MCF 10A (cell line): ENCODE measurements at places on chromosomes 3 and 15. TPM values are rescaled to one million over a fixed set of nuclear protein-coding genes. Genes with fewer than 3 reads are reported as not detected.

The NR2E3 gene
- 0.49 and 0.56 TPM in 2 replicates for total RNA-seq

The SPINT1 gene
- 57.9 and 68.6 TPM in 2 replicates for total RNA-seq

The TMC3 gene
- total RNA-seq, result not detected in 2 replicates

The FBXL22 gene
- total RNA-seq, result 0.39 and 0.58 TPM in 2 replicates

The PLA1A gene
- not detected in 2 replicates for total RNA-seq

The MESP1 gene
- 0.58 and 1.6 TPM in 2 replicates for total RNA-seq

The GYG1 gene
- total RNA-seq, result 22.3 and 25.4 TPM in 2 replicates

The TIMMDC1 gene
- total RNA-seq, result 108 and 113 TPM in 2 replicates

The LXN gene
- total RNA-seq, result 3.4 and 4.4 TPM in 2 replicates

The SLC22A13 gene
- 1.7 and 1.9 TPM in 2 replicates for total RNA-seq

The MGLL gene
- 12.6 and 25.3 TPM in 2 replicates for total RNA-seq

The ITPKA gene
- 13.5 and 23.4 TPM in 2 replicates for total RNA-seq

The FRMD5 gene
- 0.71 and 0.98 TPM in 2 replicates for total RNA-seq

The ZNF445 gene
- total RNA-seq, result 10.1 and 11.0 TPM in 2 replicates

The LDHAL6B gene
- not detected in 2 replicates for total RNA-seq

The CFAP92 gene
- total RNA-seq, result 0.10 and 0.16 TPM in 2 replicates

The KLHL40 gene
- total RNA-seq, result not detected in 2 replicates

The SLC9C1 gene
- not detected in 2 replicates for total RNA-seq

The GASK1A gene
- total RNA-seq, result not detected in 2 replicates

The IL1RAP gene
- 46.5 and 62.0 TPM in 2 replicates for total RNA-seq

The GALNT15 gene
- 3.0 and 10.2 TPM in 2 replicates for total RNA-seq

The ARL8B gene
- 53.6 and 74.3 TPM in 2 replicates for total RNA-seq

The FAM227B gene
- 5.8 and 6.4 TPM in 2 replicates for total RNA-seq

The MESP2 gene
- total RNA-seq, result not detected in 2 replicates

The ACSBG1 gene
- total RNA-seq, result not detected in 2 replicates

The CCR5 gene
- not detected in 2 replicates for total RNA-seq

The CMTM6 gene
- total RNA-seq, result 27.2 and 32.2 TPM in 2 replicates

The CTDSPL2 gene
- total RNA-seq, result 36.3 and 38.2 TPM in 2 replicates

The SLC28A1 gene
- not detected in 2 replicates for total RNA-seq

The EIF3J gene
- total RNA-seq, result 165 and 213 TPM in 2 replicates

The SCG5 gene
- 4.0 and 7.4 TPM in 2 replicates for total RNA-seq

The PATL2 gene
- total RNA-seq, result 0.16 and 0.71 TPM in 2 replicates

The SPESP1 gene
- 16.8 and 17.6 TPM in 2 replicates for total RNA-seq

The PFKFB4 gene
- 3.4 and 4.6 TPM in 2 replicates for total RNA-seq

The KLHL18 gene
- total RNA-seq, result 36.4 and 36.6 TPM in 2 replicates

The ATP13A4 gene
- total RNA-seq, result not detected in 2 replicates

The LZTFL1 gene
- 30.5 and 39.5 TPM in 2 replicates for total RNA-seq

The VPS8 gene
- 33.8 and 52.2 TPM in 2 replicates for total RNA-seq

The MEGF11 gene
- 0.09 and 0.39 TPM in 2 replicates for total RNA-seq

The CCR9 gene
- not detected in 2 replicates for total RNA-seq

The SUCLG2 gene
- 39.1 and 55.6 TPM in 2 replicates for total RNA-seq
